Astrocyte (in vitro differentiated cells and primary cell): ENCODE measurements at places on chromosomes 4 and X.
A peak's percentile ranks its signal among the peaks of the same experiment; 100 is the strongest.

GRCh38 chr4:59818656-59819055 lies 1381.5 kb upstream of the ADGRL3 start:
- peak; percentile 5 for DNase-seq

GRCh38 chrX:102599951-102600579 lies 750 bp downstream of the ARMCX5 start:
- peak; percentile 20 for DNase-seq

GRCh38 chr4:139018501-139018900 lies 2.9 kb downstream of the NOCT start:
- no peak for DNase-seq

DNA sequence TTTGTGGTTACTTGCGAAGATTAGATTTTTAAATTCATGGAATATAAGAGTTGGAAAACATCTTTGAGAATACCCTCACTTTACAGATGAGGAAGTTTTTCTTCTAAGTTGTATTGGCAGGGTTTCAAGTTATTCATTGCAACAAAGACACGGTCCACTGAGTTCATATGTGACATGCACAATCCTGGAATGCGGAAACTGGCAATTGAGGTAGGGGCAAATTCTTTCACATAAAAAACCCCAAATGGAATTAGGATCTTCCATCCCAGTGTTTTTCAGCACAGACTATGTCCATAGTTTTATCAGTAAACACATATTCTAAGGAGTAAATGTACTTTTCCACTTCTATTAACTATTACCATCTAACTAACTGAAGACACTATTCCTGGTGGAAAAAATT lies 81.8 kb upstream of the NAP1L5 start:
- DNase-seq = peak; percentile 86

DNA sequence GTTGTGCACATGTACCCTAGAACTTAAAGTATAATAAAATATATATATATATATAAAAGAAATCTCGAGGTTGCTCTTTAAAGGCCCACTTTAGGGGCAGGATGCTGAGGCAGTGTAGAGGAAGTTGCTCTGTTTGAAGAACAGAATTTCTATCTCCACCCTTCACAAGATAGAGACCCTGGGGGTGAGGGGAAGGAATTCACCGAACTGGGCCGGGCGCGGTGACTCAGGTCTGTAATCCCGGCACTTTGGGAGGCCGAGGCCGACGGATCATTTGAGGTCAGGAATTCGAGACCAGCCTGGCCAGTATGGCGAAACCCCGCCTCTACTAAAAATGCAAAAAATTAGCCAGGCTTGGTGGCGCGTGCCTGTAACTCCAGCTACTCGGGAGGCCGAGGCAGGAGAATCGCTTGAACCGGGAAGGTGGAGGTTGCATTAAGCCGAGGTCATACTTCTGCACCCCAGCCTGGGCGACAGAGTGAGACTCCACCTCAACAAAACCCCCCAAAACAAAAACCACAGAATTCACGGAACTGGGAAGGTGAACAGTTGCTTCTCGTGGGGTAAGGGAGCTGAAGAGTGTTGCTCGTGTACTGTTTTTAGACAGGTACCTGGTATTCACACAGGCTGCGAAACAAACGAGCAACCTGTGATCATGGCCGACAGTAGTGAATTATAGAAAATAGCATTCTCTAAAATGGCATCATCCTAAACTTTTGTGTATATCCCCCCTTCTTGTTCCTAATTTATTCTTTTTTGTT lies 6.2 kb downstream of the PLAC8 start:
- DNase-seq = no peak

- DNase-seq = no peak
Observed at GRCh38 chr4:30767147-30767845, 47.1 kb downstream of the PCDH7 start.
